ENCODE measurements at places on chromosomes 2 and 18.

DNA sequence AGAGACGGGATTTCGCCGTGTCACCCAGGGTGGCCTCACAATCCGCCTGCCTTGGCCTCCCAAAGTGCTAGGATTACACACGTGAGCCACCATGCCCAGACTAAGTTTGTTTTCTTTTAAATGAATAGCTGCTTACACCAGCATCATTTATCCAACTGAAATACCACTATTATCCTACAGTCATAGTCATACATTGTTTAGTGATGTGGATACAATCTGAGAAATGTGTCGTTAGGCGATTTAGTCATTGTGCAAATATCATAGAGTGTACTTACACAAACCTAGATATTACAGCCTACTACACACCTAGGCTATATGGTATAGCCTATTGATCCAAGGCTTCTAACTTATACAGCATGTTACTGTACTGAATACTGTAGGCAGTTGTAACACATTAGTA lies 10.3 kb downstream of the ZC3H15 start:
- DNase-seq, result no peak

DNA sequence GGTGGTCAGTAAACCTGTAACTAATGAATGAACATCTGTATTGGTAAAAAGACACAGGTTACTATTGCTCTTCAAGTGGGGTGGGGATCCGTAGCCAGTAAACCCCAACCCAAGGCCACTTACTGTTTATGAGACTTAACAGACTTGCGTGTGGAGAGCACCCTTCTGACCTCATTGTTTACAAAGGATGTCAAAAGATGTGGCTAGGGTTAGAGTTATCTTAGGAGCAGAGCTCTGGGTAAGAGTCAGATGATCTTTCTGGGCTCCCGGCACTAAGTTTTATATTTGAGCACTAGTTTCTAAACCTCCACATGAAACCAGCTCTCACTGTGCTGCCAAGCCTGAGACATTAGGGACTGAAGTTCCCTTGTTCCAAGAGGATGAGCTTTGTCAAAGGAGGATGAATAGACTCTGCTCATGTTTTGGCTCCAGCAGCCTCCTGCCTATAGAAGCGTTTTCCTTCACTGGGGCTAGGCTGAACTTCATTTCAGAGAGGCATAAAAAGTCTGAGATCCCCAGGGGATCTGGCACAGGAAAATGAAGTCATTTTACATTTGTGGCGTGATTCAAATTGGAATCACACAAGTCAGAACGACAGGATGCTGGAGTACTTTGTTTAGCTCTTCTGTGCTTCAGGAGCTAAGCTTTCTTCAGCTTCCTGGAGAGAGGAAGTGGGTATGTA lies 403.1 kb upstream of the TRIB2 start:
- DNase-seq, result no peak

- DNase-seq, result no peak
Observed at GRCh38 chr18:51108330-51108729, 78.3 kb downstream of the SMAD4 start.

GRCh38 chr2:69163109-69163508 lies 150.1 kb downstream of the ANTXR1 start:
- DNase-seq, result no peak

- DNase-seq, result no peak
Observed at GRCh38 chr2:7539760-7540159, 622.5 kb downstream of the RNF144A start.

- no peak for DNase-seq
Observed at GRCh38 chr2:37627710-37628109, 43.7 kb downstream of the CDC42EP3 start.

Measured in stimulated activated CD8-positive, alpha-beta memory T cell treated with anti-CD3 and anti-CD28 coated beads, Interleukin-7, amount 100 ng/mL, for 1 hour (primary cell).